ENCODE measurements at places on chromosomes 5 and 9.

- DNase-seq, result no peak
These were observed 582.4 kb downstream of the BRINP1 start for GRCh38 chr9:118786877-118787276.

GRCh38 chr5:149790276-149790675, 60.2 kb downstream of the PPARGC1B start:
- DNase-seq, result no peak

- no peak for DNase-seq
These were observed 154.0 kb downstream of the FRMD3 start for GRCh38 chr9:83384214-83384613.

- DNase-seq, result no peak
These were observed 21.5 kb downstream of the ADGRD2 start for GRCh38 chr9:124471761-124472160.

- DNase-seq, result no peak
These were observed 7.0 kb downstream of the UNC5A start for GRCh38 chr5:176817369-176817840.

DNA sequence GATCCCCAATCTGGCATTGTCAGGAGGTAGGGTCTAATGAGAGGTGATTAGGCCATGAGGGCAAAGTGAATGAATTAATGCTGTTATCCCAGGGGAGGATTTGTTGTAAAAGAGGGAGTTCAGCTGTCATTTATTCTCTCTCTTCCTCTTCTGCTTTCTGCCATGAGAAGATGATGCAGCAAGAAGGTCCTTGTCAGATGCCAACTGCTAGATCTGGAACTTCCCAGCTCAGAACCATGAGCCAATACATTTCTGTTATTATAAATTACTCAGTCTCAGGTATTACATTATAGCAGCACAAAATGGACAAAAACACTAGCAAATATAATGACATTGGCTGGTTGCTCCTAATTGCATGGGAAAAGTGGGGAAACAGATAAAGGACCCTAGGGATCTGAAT, 15.6 kb upstream of the BICD2 start:
- DNase-seq, result no peak

All from astrocyte of the cerebellum (primary cell).